ENCODE measurements at places on chromosomes 16 and 17.
A peak's percentile ranks its signal among the peaks of the same experiment; 100 is the strongest.

- no peak within 1 kb of the TSS for H3K4me3 ChIP-seq
- DNase-seq: no peak
- H3K36me3 ChIP-seq: no peaks in the 10 kb centered on the region
Observed at GRCh38 chr16:1333149-1333812, at the start of gene BAIAP3. BAIAP3 (plus strand) TSS chr16:1333645; CDS start chr16:1338550, 4,905 bp downstream.

- no peaks in the 10 kb centered on the region for H3K36me3 ChIP-seq
- no peak for DNase-seq
- no peaks in the 10 kb centered on the region for H3K4me1 ChIP-seq
- no peak overlapping the region for H3K27ac ChIP-seq
Observed at GRCh38 chr17:79971651-79972050, 64.0 kb downstream of the TBC1D16 start.

GRCh38 chr16:31201582-31202413, 762 bp downstream of the PYCARD start:
- peaks cover 26% of the 10 kb centered on the region for H3K4me1 ChIP-seq
- peaks cover 10% of the 10 kb centered on the region for H3K36me3 ChIP-seq
- H3K27me3 ChIP-seq: peaks cover 12% of the 10 kb centered on the region
- peak; percentile 62 for DNase-seq

DNA sequence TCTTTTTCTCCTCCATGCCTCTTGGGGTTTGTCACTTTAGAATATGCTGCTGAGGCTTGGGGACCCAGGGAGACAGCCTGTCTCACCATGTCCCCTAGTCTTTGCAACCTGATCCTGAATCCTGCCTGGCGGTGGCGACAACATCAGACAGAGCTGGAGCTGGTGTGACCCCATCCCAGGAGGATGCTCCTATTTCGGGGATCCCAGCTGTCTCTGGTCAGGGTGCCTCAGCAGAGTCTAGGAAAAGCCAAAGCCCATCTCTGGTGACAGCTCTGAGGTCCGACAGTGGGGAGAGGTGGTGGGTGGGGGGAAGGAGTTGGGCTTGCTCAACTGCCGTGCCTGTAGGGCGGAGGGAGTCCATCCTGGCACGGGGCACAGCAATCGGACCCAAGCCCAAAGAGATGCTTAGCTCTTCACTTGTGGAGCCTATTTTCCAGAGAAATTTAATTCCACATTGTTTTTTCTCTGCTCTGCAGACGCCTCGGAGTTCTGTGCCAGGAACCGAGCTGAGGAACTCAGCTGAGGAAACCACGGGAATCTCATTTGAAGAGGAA, 10.3 kb upstream of the TNS4 start:
- H3K4me1 ChIP-seq: peaks cover 25% of the 10 kb centered on the region
- H3K27ac ChIP-seq: no peak overlapping the region
- no peaks in the 10 kb centered on the region for H3K36me3 ChIP-seq
- H3K4me3 ChIP-seq: no peak overlapping the region
- no peaks in the 10 kb centered on the region for H3K27me3 ChIP-seq
- DNase-seq: no peak

DNA sequence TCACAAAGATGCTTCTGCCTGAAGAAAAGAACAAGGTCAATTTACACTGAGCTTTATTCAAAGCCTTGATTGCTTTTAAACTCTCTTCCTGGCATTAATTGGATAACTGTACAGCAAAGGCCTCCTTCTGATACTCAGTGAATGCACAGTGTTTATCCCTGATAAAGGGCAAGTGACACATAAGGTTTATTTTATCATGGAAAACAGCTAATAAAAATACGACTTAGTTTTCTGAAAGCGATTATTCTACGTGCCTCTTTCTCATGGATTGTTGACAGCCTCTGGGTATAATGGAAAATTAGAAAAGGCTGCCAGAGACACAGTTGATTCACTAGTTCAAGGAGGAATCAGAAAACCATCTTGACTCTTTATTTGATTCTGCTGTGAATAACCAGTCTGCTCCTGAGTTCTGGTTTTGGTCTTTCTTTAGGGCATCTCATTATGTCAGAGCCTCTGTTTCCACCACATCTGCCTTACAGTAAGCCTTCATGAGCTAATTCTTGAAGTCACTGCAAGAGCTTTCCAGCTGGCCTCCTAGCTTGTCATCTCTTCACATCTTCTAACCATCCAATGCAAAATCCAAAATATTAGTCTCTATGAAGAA, 212.9 kb downstream of the CNTNAP4 start:
- H3K4me1 ChIP-seq: no peaks in the 10 kb centered on the region
- H3K4me3 ChIP-seq: no peak overlapping the region
- H3K27me3 ChIP-seq: no peaks in the 10 kb centered on the region

GRCh38 chr16:86066811-86067210, 167.8 kb downstream of the IRF8 start:
- DNase-seq: no peak
- H3K27ac ChIP-seq: no peak overlapping the region
- no peaks in the 10 kb centered on the region for H3K27me3 ChIP-seq
- H3K4me3 ChIP-seq: no peak overlapping the region

DNA sequence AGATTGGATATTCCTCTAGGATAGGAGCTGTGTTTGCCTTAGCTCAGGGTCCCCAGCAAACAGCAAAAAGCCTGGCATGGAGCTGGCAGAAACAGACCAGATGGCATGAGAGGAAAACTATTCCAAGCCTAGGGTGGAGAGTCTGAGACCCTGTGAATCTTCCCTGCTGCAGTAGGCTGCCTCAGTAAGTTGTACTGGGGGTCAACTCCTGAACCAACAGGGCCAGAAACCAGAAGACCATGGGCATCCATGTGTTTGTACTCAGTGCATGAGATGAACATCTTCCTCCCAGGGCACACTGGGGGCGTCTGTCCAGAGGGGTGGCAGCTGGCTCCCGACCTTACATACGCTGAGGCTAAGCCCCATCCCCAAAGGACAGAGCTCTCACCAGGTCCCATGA, 214.4 kb downstream of the C16orf78 start:
- H3K36me3 ChIP-seq: no peaks in the 10 kb centered on the region
- H3K4me1 ChIP-seq: peaks cover 25% of the 10 kb centered on the region
- H3K27ac ChIP-seq: no peak overlapping the region
- H3K27me3 ChIP-seq: no peaks in the 10 kb centered on the region
- no peak overlapping the region for H3K4me3 ChIP-seq

- peak within 1 kb of the TSS; percentile 86 for H3K27ac ChIP-seq
- DNase-seq: peak; percentile 90
- no peaks in the 10 kb centered on the region for H3K27me3 ChIP-seq
- H3K4me3 ChIP-seq: peak within 1 kb of the TSS; percentile 85
Observed at GRCh38 chr16:58000706-58001676, at the start of gene USB1. USB1 (plus strand) TSS chr16:58001407; CDS start chr16:58001484, 77 bp downstream.

DNA sequence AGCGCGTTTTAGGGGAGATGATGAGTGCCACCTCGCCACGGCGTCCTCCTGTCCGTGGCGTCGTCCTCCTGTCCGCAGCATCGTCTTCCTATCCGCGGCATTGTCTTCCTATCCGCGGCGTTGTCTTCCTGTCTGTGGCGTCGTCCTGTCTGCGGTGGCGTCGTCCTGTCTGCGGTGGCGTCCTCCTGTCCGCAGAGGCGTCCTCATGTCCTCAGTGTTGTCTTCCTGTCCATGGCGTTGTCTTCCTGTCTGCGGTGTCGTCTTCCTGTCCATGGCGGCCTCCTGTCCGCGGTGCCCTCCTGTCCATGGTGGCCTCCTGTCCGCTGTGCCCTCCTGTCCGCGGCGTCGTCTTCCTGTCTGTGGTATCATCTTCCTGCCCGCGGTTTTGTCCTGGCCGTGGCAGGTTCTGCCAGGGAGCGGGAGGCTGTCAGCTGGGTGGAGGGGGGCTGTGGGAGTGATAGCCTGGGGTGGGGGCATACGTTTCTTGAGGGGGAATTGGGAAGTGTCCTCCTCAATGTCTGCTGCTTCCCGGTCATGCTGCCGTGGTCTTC, 30.9 kb downstream of the TBCD start:
- no peak overlapping the region for H3K4me3 ChIP-seq
- H3K4me1 ChIP-seq: peaks cover 12% of the 10 kb centered on the region
- peaks cover 52% of the 10 kb centered on the region for H3K36me3 ChIP-seq
- H3K27ac ChIP-seq: no peak overlapping the region

DNA sequence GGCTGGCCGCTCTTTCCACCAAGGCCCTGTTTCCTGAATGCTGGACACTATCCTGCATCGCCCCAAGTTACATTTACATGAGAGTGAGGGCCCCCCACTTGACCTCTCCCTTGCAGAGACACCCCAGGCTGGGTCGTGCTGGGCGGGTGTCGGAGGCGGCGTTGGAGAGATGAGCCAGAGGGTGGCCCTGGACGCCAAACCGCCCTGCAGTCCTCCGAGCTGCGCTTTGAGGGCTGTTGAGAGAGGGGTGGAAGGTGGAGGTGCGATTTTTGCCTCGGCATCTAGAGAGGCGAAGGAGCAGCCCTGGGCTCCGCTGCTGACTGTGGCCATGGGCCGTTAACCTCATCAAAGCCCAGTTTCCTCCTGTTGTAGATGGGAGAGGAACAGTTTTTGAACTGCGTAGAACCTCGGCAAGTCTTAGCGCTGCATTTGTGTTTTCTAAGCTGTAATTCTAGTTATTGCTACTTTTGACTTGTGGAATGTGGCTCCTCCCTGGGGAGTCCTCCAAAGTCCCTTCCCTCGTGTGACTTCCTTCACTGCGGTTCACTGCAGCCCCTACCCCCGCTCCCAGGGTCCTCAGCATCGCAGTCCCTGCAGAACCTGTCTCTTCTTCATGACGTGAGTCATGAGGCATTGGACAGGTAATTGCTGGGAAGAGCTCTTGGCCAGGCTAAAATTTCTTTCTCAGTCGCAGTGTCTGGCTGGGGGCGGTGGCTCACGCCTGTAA, 986 bp upstream of the ELOB start:
- H3K27me3 ChIP-seq: no peaks in the 10 kb centered on the region
- H3K36me3 ChIP-seq: peaks cover 25% of the 10 kb centered on the region
- DNase-seq: peak; percentile 54

- no peaks in the 10 kb centered on the region for H3K27me3 ChIP-seq
- no peaks in the 10 kb centered on the region for H3K36me3 ChIP-seq
- no peak overlapping the region for H3K4me3 ChIP-seq
- DNase-seq: no peak
- H3K27ac ChIP-seq: no peak overlapping the region
- no peaks in the 10 kb centered on the region for H3K4me1 ChIP-seq
Observed at GRCh38 chr16:67395458-67396158, 2.3 kb upstream of the TPPP3 start.

DNA sequence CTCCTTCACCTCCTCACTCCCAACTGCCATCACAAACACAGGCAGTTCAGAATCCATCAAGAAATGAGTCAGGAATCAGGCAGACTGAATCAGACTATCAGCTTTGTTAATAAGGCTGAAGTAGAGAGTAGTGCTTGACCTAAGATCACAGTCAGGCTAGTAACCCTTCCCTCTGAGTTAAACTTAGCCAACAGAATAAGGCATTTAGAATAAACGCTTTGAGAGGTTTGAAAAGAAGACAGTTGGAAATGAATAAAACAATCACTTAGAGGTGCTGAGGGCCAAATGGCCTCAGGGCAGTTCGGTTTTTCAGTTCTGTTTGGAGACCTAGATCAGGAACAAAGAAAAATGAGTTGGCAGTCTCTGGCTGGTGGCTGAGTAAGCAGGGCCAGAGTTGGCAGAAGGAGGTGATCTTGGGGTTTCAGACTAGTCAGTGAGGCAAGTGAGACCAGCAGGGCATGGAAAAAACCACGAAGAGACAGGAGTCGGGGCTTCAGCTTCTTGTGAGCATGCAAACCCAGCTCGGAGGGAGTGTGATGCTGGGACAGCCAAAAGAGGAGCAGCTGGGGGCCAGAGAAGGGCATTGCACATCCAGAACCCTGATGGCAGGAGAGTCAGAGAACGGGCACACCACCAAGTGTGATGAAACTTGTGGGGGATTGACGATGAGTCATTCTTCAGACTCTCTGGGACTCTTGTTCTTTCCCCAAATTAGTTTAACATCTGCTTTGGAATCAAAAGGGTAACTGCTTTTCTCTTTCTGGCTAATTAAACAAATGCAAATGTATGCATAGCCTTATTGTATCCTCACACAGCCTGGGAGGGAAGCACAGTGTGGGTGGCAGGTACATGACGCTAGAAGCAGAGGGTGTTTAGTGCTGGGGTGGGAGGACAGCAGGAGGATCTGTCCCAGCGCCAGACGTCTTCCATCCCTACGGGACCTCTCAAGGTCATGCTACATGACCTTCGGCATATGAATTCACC, 54.8 kb downstream of the SPECC1 start:
- H3K36me3 ChIP-seq: no peaks in the 10 kb centered on the region
- no peak for DNase-seq
- H3K4me1 ChIP-seq: no peaks in the 10 kb centered on the region
- no peak overlapping the region for H3K27ac ChIP-seq
- H3K4me3 ChIP-seq: no peak overlapping the region
- peaks cover 8% of the 10 kb centered on the region for H3K27me3 ChIP-seq

DNA sequence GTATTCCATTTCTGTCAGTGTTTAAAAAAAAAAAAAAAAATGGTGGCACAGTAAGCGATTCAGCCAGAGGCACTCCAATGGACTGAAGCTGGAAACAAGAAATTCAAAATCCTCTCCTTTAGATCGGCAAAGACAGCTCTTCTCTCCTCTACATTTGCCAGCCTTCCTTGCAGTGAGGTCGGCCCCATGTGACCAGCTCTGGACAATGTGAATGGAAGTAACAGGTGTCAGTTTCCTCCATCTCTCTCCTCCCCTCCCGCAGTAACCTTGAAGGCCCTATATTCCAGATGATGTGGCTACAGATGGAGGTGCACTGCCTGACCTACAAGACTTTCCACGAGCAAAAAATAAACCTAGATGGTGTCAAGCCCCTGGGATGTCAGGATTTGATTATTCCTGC, 15.0 kb downstream of the CUEDC1 start:
- no peaks in the 10 kb centered on the region for H3K36me3 ChIP-seq
- DNase-seq: no peak
- H3K4me1 ChIP-seq: peaks cover 18% of the 10 kb centered on the region
- H3K27ac ChIP-seq: 0 out of 2 replicates have a peak overlapping the region, but pooled peaks have one; percentile 32
- H3K27me3 ChIP-seq: peaks cover 14% of the 10 kb centered on the region
- no peak overlapping the region for H3K4me3 ChIP-seq

GRCh38 chr16:87973717-87974116, 22.5 kb downstream of the BANP start:
- H3K36me3 ChIP-seq: peaks cover 25% of the 10 kb centered on the region
- no peaks in the 10 kb centered on the region for H3K4me1 ChIP-seq
- H3K27me3 ChIP-seq: no peaks in the 10 kb centered on the region
- no peak for DNase-seq
- H3K27ac ChIP-seq: no peak overlapping the region

- no peak for DNase-seq
- no peak overlapping the region for H3K27ac ChIP-seq
- no peaks in the 10 kb centered on the region for H3K4me1 ChIP-seq
- H3K4me3 ChIP-seq: no peak overlapping the region
Observed at GRCh38 chr17:12316021-12316420, 295.3 kb downstream of the MAP2K4 start.
